ENCODE measurements at places on chromosomes 16 and 17.

DNA sequence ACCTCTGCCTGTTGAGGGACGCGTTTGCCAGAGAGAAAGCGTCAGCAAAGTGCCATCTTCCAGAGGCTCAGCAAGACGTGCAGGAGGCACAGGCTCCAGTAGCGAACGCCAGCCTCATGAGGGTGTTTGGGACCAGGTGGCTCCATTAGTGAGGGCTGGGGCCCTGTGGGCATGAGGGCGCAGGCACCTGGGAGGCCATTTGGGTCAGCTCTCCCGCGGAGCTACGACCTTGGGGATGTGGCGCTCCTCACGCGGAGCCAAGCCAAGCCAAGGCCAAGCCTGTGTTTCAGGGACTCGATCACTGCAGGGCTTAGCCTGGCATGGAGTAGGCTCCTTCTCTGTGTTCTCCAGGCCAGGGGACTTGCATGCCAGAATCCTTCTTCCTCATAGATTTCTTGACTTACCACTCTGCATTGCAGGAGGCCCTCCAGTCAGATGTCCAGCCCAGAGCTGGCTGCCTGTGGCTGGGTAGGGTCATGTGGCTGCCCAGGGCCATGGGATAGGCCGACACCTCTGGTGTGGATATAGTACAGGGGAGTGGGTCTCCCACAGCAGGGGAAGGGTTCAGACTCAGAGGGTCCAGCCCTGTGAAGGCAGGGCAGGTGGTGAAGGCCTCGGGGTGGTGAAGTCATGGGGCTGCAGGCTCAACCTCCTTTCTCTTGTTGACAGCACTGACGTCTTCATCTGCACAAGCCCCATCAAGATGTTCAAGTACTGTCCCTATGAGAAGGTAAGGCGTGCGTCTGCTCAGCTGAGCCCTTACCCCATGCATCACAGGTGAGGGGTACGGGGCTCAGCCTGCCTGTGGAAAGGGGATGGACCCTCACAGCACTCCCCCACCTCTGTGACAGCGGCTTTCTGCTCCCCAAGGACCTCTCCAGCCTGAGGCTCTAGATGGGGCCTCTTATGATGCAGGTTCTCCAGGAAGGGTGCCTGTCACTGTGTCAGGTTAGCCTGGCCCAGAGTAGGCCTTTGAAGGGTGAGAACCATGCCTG, 19.6 kb downstream of the NT5M start:
- DNase-seq: no peak

- DNase-seq: no peak
Observed at GRCh38 chr16:14399378-14400284, 230.4 kb downstream of the PARN start.

GRCh38 chr16:21982108-21982507, 18.8 kb downstream of the PDZD9 start:
- no peak for DNase-seq

DNA sequence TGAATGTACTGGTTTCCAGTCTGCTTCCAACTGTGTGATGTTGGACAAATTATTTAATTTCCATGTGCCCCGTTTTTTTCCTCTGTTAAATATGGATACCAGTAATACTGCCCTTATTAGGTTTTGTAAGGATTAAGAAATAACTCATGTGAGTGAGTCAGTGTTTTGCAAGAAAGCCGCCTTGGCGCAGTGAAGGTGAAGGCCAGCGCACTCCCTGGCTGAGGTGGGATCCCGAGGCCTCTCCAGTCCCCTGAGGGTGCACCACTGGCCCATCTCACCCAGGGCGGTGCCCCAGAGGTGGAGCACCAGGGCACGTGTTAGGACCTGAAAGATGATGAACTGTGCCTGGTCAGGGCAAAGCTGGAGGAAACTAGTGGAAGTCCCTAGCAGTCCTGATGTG, 43.5 kb downstream of the PHKB start:
- no peak for DNase-seq

DNA sequence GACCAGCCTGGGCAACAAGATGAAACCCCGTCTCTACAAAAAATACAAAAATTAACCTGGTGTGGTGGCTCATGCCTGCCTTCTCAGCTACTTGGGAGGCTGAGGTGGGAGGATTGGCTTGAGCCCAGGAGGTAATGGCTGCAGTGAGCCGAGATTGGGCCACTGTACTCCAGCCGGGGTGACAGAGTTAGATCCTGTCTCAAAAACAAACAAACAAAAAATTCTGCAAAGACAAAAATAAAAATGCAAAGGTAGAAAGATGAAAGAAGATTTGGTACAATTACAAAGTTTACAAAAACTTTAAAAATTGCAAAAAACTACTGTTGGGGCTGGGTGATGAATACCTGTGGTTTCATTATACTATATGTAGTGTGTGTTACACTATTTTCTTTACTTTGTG, 5.5 kb upstream of the CDH1 start:
- DNase-seq: no peak

DNA sequence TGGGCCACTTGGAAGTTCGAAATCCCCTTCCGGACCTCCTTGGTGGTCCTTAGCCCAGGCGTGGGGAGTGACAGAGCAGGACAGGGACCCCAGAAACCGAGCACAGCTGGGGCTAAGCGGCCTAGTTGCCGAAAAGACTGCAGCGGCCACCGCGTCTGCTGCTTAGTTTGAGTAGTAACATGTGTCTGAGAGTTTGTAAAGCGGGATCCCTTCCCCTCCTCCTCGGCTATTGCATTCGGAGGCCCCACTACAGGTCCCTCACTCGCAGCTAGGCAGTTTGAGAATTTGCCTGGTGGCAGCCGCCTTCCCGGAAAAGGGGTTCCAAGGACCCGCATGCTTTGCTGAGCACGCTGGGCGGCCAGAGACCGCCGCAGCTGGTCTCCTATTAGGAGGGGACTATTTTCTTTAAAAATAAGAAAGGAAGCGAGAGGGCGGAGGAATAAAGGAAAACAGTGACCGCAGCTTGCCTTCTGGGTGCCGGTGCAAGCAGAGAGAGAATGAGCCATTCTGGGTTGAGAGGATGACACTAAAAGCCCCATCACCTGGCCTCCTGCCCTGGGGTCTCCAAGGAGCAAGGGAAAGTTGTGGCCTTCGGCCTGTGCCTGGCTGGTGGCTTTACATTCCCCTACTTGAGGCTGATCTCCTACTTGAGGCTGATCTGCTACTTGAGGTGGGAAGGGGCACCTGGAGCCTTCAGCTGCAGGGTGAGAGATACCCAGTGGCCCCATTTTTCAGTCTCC, 1.1 kb upstream of the HOXB5 start:
- DNase-seq: no peak

GRCh38 chr17:29136998-29137730, 43.0 kb downstream of the MYO18A start:
- DNase-seq: no peak

DNA sequence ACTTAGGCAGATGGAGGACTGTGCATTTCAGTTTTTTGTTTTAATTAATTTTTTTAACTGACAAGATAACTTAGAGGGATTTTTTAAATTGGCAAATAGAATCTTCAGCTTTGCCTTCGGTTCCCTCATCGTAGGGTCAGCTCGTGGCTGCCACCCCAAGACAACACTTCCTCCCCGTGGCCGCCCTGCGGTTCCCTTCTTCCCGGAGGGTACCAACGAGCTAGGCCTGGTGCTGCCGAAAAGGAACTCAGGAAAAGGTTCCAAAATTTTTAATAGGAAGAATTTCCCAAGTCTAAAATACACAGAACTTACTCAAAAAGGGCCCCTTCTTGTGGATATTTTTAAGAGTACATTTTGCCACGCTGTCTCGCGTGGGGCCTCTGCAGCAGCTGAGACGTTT, 210.4 kb upstream of the CHMP6 start:
- no peak for DNase-seq

- no peak for DNase-seq
Observed at GRCh38 chr17:16346721-16347271, 6.5 kb downstream of the CENPV start.

DNA sequence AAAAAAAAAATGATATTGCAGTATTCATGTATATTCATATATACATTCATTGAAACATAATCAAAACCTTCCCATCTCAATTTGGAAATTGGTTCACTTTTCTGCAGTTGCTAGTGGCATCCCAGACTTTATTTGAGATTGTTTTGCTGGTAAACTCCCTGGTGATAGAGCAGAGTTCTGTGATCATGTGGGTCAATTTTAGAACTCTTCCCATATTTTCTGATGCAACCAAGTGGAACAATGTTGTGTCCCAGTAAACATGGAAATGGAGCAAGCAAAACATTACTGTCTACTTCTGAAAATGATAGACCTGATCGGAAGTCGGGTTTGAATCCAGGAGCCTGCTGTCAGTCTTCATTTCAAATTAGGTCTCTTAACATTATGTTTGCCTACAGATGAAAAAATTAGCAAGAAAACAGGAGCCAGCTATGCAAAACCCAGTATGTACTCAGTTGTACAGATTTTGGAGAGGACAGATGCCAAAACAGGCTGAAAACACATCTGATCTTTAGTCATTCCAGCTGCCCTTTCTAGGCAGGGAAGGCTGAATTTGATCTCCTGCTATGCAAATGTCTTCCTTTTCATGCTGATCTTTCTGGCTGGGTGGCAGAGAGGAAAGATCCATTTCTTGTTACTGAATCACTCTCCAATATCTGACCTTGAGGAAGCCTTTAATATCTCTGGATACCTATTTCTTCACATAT, 786.6 kb upstream of the SOX9 start:
- no peak for DNase-seq

DNA sequence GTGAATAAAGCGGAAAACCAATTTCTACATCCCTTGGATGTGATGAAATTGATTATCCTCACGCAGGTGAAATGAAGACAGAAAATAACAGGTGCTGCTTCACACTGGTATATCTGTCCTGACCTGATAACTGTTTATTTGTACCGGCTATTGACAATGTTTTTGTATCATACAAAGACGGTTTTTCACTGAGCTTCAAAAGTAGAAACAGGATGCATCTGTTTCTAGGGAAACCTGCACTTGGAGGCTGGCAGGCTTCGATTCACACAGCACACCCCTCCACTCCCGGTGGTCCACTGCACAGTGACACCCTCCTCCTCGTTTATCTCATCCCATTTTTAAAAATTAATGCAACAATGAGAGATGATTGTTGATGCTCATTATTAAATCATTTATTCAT, 104.5 kb downstream of the CPPED1 start:
- no peak for DNase-seq

- no peak for DNase-seq
Observed at GRCh38 chr16:4937782-4938682, 1.1 kb upstream of the PPL start.

DNA sequence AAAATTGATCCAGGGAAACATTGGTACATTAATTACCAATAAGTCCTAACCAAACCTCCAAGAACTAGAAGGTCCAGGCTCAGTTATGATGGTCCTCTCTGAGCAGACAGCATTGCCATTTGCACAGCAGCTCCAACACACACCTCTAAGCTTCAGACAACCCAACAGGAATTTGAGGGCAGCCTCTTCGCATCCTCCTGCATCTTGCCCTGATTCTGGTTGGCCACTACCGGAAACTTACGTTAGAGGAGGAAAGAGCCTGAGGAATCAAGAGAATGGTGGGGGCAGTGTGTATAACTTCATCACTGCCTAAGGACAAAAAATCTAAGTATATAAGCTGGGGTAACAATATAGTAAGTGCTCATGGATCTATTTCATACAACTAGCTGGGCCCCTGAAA, 15.7 kb downstream of the FAM117A start:
- DNase-seq: no peak

- no peak for DNase-seq
Observed at GRCh38 chr16:2686912-2687507, 4.7 kb downstream of the KCTD5 start.

DNA sequence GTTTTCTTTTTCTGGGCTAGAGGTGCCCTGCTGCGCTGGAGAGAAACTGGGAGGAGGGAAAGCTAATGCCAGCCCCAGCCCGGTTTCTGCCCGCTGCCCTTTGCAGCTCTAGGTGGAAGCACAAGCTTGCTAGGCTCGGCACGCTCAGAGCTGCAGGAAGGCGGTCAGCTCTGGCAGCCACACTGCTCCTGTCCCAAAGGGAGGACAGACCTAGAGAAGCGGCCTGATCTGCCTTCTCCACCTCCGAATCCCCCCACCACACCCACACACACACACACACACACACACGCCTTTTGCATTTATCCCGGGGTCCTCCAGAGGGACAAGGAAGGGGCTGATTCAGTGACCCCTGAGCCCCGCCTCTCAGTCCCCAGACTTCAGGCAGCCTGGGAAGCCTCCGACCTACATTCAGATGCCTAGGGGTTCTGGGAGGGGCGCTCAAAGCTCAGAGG, 418.1 kb downstream of the SOX9 start:
- DNase-seq: no peak

DNA sequence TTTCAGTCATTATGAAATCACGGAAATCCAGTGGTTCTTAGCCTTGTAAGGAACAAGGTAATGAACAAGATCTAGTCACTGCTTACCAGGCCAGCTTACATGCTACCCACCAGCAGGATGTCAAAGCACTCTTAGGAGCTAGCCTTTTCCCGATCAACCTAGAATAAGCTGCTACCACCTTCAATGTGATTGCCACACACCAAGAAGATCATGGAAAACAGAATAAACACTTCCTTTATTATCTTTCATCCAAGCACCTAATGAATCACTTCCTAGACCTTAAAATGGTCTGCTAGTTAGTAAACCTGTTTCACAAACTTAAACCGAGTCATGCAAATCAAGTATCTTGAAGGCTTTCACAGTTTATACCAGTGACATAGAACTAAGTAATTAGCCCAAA, 5.0 kb downstream of the BBS2 start:
- no peak for DNase-seq

DNA sequence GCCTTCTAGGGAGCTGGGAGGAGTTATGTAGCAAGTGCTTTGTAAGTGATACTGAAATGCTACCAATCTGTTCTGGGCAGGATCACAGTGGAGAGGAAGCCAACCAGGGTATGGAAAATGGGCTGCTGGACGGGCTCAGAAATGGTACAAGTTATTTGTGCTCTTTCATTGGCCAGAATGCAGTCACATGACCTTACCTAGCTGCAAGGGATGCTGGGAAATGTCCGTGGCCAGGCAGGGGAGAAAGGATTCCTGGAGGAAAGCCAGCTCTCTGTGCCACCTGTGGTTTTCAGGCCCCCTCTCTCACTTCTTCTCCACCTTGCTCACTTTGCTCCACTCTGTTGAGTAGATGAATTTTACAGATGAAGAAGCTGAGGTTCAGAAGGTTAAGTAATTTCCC, 4.8 kb downstream of the EEF2K start:
- no peak for DNase-seq

- no peak for DNase-seq
Observed at GRCh38 chr17:66715745-66716156, 119.2 kb upstream of the CACNG5 start.

Data from stimulated activated CD4-positive, alpha-beta T cell treated with anti-CD3 and anti-CD28 coated beads, TNF-alpha, amount 100 ng/mL, for 4 hours (primary cell).